ENCODE measurements at places on chromosomes 16 and 17. TPM values are rescaled to one million over a fixed set of nuclear protein-coding genes. Genes with fewer than 3 reads are reported as not detected.
A peak's percentile ranks its signal among the peaks of the same experiment; 100 is the strongest.

DNA sequence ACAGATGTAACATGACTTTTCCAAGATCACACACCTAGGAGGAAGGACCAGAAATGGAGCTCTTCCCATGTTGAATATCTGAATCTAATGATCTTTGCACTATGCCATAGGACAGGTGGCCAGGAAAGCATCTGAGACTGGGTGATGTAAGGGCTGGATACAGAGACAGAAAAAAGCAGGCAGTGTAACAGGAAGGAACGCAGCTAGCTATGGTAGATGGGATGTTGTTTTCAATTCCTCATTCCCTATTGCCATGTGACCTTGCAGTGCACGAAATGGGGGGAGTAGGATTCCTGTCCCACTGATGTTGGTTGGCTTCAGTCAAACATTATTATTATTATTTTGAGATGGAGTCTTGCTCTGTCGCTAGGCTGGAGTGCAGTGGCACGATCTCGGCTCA is 3.7 kb upstream of the NPIPB15 start:
- H3K36me3 ChIP-seq = no peaks in the 10 kb centered on the region
- H3K27me3 ChIP-seq = no peaks in the 10 kb centered on the region
- DNase-seq = no peak
- no peaks in the 10 kb centered on the region for H3K4me1 ChIP-seq
- no peak overlapping the region for H3K27ac ChIP-seq

CCL22 gene
- total RNA-seq = not detected

DNA sequence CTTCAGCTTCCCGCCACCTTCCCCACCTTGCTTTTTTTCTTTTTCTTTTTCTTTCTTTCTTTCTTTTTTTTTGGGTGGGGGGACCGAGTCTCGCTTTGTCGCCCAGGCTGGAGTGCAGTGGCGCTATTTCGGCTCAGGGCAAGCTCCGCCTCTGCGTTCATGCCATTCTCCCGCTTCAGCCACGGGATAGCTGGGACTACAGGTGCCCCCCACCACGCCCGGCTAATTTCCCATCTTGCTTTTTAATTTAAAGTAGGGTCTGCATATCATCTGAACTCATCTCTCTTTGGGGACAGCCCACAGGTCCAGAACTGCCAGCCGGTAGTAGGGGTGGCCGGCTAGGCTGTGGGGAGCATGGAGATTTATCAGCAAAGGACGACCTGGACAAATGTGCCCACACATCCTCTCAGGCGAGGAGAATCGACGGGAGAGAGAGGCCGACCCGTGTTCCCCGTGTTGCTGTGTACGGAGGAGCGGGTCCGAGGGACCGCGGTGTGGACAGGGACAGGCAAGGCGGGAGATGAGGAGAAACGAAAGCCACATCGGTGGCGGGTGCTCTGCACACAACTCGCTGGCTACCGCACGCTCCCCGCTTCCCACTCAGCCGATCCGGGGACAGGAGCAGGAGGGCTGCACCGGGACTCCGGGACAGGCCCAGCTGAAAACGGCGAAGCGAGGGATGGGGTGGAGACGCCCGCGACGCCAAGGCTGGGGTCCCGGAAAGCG is 2.4 kb downstream of the MT1M start:
- no peak overlapping the region for H3K27ac ChIP-seq
- peak overlapping the region; percentile 30 for H3K4me3 ChIP-seq
- no peaks in the 10 kb centered on the region for H3K36me3 ChIP-seq
- H3K27me3 ChIP-seq = peaks cover 87% of the 10 kb centered on the region
- DNase-seq = no peak

DNA sequence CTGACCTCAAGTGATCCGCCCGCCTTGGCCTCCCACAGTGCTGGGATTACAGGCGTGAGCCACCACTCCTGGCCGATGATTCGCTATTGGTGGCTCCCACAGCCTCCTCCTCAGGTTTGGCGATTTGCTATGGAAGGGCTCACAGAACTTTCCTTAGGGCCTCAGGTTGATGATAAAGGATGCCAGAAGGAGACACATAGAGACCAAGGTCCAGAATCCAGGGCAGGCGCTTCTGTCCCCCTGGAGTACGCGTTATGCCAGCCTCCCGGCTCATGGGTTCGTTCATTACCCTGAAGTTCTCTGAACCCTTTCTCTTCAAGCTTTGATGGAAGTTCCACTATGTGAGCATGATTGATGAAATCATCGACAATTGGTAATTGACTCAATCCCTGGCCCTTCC is 19.9 kb downstream of the LGALS3BP start:
- H3K36me3 ChIP-seq = no peaks in the 10 kb centered on the region
- no peak overlapping the region for H3K27ac ChIP-seq
- DNase-seq = no peak
- H3K4me1 ChIP-seq = peaks cover 27% of the 10 kb centered on the region
- no peak overlapping the region for H3K4me3 ChIP-seq
- H3K27me3 ChIP-seq = no peaks in the 10 kb centered on the region

DNA sequence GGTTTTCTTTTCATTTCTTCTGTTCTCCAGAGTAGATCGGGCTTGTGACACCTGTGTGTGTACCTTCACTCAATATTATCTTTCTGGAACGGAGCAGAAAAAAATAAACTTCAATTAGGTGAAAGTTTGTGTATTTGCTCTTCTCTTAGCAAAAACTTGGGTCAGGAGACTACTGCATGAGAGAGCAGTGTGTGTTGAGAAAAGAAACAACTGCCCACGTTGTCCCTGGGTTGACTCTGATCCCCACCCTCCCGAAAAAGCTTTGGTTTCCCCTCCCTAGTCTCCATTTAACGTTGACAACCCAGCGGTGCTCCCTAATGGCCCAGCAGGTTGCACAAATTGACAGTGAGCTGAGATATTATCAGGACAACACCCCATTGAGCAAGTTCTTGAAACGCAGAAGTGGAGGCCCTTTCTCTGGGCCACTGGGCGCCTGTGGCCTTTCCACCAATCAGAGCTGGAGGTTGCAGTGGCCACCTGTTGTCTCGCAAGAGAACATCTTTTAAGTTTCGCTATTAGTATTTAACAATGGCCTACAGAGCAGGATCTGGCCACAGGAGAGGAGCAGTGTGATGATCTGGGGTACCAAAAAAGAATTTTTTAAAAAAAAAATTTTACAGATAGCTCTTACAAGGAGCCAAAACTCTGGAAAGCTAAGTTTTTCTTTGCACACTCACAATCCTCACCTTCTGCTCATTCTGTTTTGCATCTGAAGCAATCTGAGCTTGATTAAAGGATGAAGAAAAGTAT is 1.5 kb upstream of the TOX3 start:
- no peak overlapping the region for H3K27ac ChIP-seq
- H3K4me1 ChIP-seq = peaks cover 4% of the 10 kb centered on the region
- peaks cover 35% of the 10 kb centered on the region for H3K27me3 ChIP-seq
- no peak for DNase-seq
- H3K4me3 ChIP-seq = no peak overlapping the region
- no peaks in the 10 kb centered on the region for H3K36me3 ChIP-seq

CACNG3 gene
- not detected for total RNA-seq
